Naive thymus-derived CD8-positive, alpha-beta T cell (primary cell): ENCODE measurements at places on chromosomes 5 and 9. TPM values are rescaled to one million over a fixed set of nuclear protein-coding genes. Genes with fewer than 3 reads are reported as not detected.

- H3K4me1 ChIP-seq = peaks cover 39% of the 10 kb centered on the region
- peak overlapping the region; percentile 98 for H3K27ac ChIP-seq
- no peaks in the 10 kb centered on the region for H3K27me3 ChIP-seq
- no peak for DNase-seq
- peak overlapping the region; percentile 100 for H3K4me3 ChIP-seq
- H3K36me3 ChIP-seq = peaks cover 3% of the 10 kb centered on the region
These were observed 83.8 kb upstream of the TNFAIP8 start for GRCh38 chr5:119271758-119272730.

- H3K27me3 ChIP-seq = peaks cover 5% of the 10 kb centered on the region
- peak; percentile 76 for DNase-seq
- H3K27ac ChIP-seq = no peak overlapping the region
- no peak overlapping the region for H3K4me3 ChIP-seq
- peaks cover 2% of the 10 kb centered on the region for H3K4me1 ChIP-seq
- no peaks in the 10 kb centered on the region for H3K36me3 ChIP-seq
These were observed 23.4 kb downstream of the MEGF10 start for GRCh38 chr5:127313847-127314473.

- H3K4me3 ChIP-seq = no peak overlapping the region
- no peak for DNase-seq
- no peak overlapping the region for H3K27ac ChIP-seq
- H3K36me3 ChIP-seq = no peaks in the 10 kb centered on the region
- no peaks in the 10 kb centered on the region for H3K4me1 ChIP-seq
These were observed 12.5 kb upstream of the NREP start for GRCh38 chr5:111769541-111769940.

GRCh38 chr9:3513265-3513818 lies 12.5 kb downstream of the RFX3 start:
- H3K4me1 ChIP-seq = peaks cover 40% of the 10 kb centered on the region
- peaks cover 10% of the 10 kb centered on the region for H3K36me3 ChIP-seq
- no peak overlapping the region for H3K4me3 ChIP-seq

- H3K4me1 ChIP-seq = no peaks in the 10 kb centered on the region
- no peak for DNase-seq
- H3K27me3 ChIP-seq = no peaks in the 10 kb centered on the region
These were observed 347.9 kb upstream of the SEMA6A start for GRCh38 chr5:116922532-116922931.

DNA sequence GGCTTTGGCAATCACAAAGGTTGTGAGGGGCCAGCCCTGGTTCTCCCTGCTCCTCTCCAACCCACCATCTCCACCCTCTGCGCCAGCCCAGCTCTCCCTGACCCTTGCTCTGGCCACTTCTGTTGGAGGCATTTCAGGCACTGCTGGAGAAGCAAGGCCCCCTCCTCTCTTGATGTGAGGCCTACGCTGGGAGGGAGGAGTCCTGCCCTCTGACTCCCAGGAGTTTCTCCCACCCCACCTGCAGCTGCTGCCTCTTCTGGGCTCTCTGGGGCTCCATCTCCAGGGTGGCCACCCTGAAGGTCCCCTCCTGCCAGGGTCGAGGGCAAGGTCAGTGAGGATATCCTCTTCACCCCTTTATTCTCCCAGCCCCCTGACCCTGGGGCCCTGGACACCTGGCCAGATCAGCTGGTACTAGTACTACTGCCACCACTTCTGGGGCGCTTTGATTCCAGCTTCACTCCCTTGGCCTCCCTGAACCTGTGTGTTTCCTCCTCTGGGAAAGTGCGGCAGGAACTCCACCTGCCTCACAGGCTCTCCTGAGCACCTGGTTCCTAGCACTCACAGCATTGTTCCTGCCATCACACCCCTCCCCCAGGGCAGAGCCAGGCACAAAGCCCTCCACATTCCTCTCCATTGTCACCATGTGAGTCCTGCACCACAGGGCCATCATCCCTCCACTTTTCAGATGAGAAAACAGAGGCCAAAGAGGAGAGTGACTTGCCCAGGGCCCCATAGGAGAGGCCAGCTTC lies 23.8 kb upstream of the TDRD7 start:
- H3K27ac ChIP-seq = no peak overlapping the region
- H3K36me3 ChIP-seq = no peaks in the 10 kb centered on the region
- H3K27me3 ChIP-seq = peaks cover 16% of the 10 kb centered on the region

GRCh38 chr5:116763987-116764866 lies 189.6 kb upstream of the SEMA6A start:
- H3K4me3 ChIP-seq = no peak overlapping the region
- H3K4me1 ChIP-seq = no peaks in the 10 kb centered on the region
- no peaks in the 10 kb centered on the region for H3K36me3 ChIP-seq
- H3K27me3 ChIP-seq = peaks cover 4% of the 10 kb centered on the region
- no peak overlapping the region for H3K27ac ChIP-seq
- DNase-seq = no peak

DNA sequence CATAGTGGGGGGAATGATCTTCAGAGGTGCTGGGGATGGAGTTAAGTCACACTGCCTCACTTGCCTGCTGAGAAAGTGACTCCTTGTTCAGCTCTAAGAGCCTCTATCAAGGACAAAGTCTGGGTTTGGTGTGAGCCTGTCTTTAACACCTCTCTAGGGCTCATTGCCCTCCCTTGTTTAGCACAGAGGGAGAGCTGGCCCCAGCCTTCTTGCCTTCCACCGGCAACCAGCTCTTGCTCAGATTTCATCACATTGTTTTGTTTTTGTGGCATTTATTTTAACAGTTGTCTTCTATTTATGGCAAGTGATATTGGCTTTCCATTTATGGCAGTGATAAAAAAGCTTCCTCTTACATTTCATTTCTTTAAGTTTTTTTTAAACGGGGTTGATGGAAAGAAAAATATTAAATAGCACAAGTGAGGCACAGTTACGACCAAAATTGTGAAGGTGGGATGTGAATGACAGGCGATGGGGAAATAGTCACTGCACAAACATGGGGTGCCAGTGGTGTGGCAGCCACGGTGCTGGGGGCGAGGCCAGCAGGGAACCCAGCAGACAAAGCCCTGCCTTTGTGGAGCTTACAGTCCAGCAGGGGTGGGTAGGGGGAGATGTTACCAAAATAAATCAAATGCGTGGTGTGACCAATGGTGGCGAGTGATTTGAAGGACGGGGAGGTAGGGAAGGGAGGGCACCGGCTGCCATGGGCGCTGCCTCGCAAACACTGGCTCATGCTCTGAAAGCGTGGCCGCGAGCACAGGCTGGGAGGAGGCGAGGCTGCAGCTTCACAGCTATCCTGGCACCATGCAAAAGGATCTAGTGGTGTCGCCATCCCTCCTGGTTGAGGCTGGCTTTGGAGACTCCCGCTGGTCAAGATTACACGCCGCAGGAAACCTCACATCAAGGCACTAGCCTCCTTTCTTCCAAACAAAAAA lies 21.2 kb upstream of the UNC5A start:
- no peaks in the 10 kb centered on the region for H3K4me1 ChIP-seq
- no peak overlapping the region for H3K4me3 ChIP-seq
- no peaks in the 10 kb centered on the region for H3K36me3 ChIP-seq
- H3K27ac ChIP-seq = no peak overlapping the region
- peaks cover 22% of the 10 kb centered on the region for H3K27me3 ChIP-seq

DNA sequence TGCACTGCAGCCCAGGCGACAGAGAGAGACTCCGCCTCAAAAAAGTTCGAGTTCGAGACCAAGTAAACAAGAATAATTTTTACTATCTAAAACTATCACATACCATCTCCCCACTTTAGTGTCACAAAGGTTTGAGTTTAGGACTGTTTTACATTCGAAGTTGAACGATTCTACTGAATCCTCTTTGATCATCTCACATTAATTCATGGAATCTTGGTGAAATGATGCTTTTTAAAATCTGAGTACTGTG lies 715 bp upstream of the RPS6 start:
- peaks cover 40% of the 10 kb centered on the region for H3K36me3 ChIP-seq
- H3K4me3 ChIP-seq = peak overlapping the region; percentile 99
- H3K27me3 ChIP-seq = no peaks in the 10 kb centered on the region

- no peaks in the 10 kb centered on the region for H3K4me1 ChIP-seq
- no peaks in the 10 kb centered on the region for H3K36me3 ChIP-seq
- no peak overlapping the region for H3K27ac ChIP-seq
- H3K4me3 ChIP-seq = no peak overlapping the region
These were observed 172.4 kb upstream of the PHYKPL start for GRCh38 chr5:178404987-178405386.

- no peak overlapping the region for H3K4me3 ChIP-seq
- H3K36me3 ChIP-seq = no peaks in the 10 kb centered on the region
- H3K27ac ChIP-seq = no peak overlapping the region
- peaks cover 18% of the 10 kb centered on the region for H3K4me1 ChIP-seq
- peaks cover 3% of the 10 kb centered on the region for H3K27me3 ChIP-seq
- peak; percentile 20 for DNase-seq
These were observed 14.2 kb upstream of the FRRS1L start for GRCh38 chr9:109181284-109181683.

DNA sequence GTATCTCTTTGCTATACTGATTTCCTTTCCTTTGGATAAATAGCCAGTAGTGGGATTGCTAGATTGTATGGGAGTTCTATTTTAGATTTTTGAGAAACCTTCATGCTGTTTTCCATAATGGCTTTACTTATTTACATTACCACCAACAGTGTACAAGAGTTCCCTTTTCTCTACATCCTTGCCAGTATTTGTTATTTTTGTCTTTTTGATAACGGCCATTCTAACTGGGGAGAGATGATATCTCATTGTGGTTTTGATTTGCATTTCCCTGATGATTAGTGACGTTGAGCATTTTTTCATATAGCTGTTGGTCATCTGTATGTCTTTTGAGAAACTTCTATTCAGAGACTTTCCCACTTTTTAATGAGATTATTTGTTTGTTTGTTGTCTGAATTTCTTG lies 25.8 kb downstream of the NADK2 start:
- H3K4me1 ChIP-seq = no peaks in the 10 kb centered on the region
- H3K27ac ChIP-seq = no peak overlapping the region
- H3K27me3 ChIP-seq = no peaks in the 10 kb centered on the region

NUTM2F gene
- total RNA-seq = not detected

BRIX1 gene
- total RNA-seq = 36.8 TPM

INSYN2B gene
- not detected for total RNA-seq

PCDHGA2 gene
- total RNA-seq = 0.16 TPM
